ENCODE measurements at places on chromosomes 6 and 20. TPM values are rescaled to one million over a fixed set of nuclear protein-coding genes. Genes with fewer than 3 reads are reported as not detected.

Gene ADGB
- polyA plus RNA-seq = not detected

Gene APMAP
- 31.7 TPM for polyA plus RNA-seq

Gene OR12D3
- not detected for polyA plus RNA-seq

Gene SLC35F1
- polyA plus RNA-seq = 3.0 TPM

Gene INSM1
- 0.61 TPM for polyA plus RNA-seq

Gene KIAA1755
- polyA plus RNA-seq = not detected

Gene ASIP
- polyA plus RNA-seq = not detected

Gene GRIK2
- polyA plus RNA-seq = 0.73 TPM
